Type B pancreatic cell (in vitro differentiated cells): ENCODE measurements at places on chromosomes 3 and 15. TPM values are rescaled to one million over a fixed set of nuclear protein-coding genes. Genes with fewer than 3 reads are reported as not detected.

The GOLGA6L7 gene
- not detected in 2 replicates for total RNA-seq

The TMOD2 gene
- total RNA-seq: 6.7 and 8.3 TPM in 2 replicates

The PP2D1 gene
- not detected in 2 replicates for total RNA-seq

The SLC51B gene
- 1.2 and 5.7 TPM in 2 replicates for total RNA-seq

The SLC9A9 gene
- 0.50 and 2.7 TPM in 2 replicates for total RNA-seq

The CAND2 gene
- 5.5 and 11.1 TPM in 2 replicates for total RNA-seq

The SNURF gene
- 16.7 and 20.2 TPM in 2 replicates for total RNA-seq

The GOLGA8J gene
- total RNA-seq: not detected in 2 replicates

The THPO gene
- 0.41 and 0.52 TPM in 2 replicates for total RNA-seq

The ZBBX gene
- 1.0 and 3.8 TPM in 2 replicates for total RNA-seq

The VILL gene
- total RNA-seq: 14.2 and 16.9 TPM in 2 replicates

The TUSC7 gene
- total RNA-seq: not detected in 2 replicates

The LRRC28 gene
- 26.9 and 27.0 TPM in 2 replicates for total RNA-seq

The PARP14 gene
- 20.7 and 27.1 TPM in 2 replicates for total RNA-seq

The UPK1B gene
- 49.2 and 105 TPM in 2 replicates for total RNA-seq

The SORD gene
- total RNA-seq: 58.7 and 72.7 TPM in 2 replicates

The SNX22 gene
- total RNA-seq: 1.3 and 2.7 TPM in 2 replicates
